ENCODE measurements at places on chromosomes 7 and 10. TPM values are rescaled to one million over a fixed set of nuclear protein-coding genes. Genes with fewer than 3 reads are reported as not detected.

DNA sequence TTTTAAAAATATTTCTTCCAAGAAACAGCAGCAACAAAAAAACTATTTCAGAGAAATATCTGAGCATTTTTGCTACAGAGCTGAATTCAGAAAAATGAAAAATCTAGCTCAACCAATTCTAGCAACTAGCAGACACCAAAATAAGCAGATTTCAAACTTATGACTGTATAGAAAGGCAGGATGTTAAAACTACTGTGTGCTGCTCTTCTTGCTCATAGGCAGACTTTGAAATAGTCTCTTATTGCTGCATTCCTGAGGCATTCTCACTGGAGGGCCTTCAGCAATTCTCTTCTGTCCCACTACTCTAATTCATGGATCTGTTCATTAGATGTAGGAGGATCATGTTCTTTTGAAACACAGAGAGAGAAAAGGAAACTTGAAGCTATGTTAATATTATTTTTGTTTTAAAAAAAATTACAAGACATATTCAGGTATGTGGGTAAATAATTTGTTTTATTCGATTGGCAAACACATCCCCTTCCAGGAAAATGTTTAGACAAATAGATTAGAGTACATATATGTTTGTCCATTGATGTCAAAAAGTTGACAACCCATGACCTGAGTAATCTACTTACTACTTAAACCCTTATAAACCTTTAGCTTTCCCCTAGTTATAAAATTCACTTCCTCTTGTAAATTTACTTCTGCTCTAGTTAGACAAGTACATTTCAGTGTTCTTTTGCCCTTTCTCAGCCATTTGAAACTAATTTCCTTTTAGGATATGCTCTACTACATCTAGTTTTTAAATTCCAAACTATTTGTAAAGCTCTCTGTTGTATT lies 428.2 kb upstream of the POT1 start:
- no peak for DNase-seq

DNA sequence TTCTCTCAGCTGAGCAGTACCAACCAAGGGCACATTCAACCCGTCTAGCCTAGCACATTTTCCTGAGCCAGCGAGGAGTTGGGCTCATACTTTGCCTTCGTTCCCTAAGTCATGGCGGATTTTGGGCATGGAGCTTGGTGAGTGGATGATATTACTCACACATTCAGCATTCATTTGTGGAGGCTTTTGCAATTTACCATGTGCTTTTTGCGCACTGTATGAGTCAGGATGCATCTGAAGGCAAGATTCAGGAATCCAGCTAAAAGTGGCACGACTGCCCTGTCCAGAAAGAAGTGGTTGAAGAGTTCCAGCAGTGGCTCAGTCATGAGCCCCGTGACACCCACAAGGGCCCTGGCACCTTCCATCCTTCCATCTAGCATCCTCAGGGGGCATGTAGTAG lies 24.2 kb upstream of the MGMT start:
- DNase-seq, result no peak

GRCh38 chr10:43885842-43886241 lies 237.2 kb upstream of the ZNF32 start:
- no peak for DNase-seq

Gene PPP1R3C
- polyA plus RNA-seq, result 27.5 TPM

Gene GCK
- 6.0 TPM for polyA plus RNA-seq
